ENCODE measurements at places on chromosomes 7 and 10.

DNA sequence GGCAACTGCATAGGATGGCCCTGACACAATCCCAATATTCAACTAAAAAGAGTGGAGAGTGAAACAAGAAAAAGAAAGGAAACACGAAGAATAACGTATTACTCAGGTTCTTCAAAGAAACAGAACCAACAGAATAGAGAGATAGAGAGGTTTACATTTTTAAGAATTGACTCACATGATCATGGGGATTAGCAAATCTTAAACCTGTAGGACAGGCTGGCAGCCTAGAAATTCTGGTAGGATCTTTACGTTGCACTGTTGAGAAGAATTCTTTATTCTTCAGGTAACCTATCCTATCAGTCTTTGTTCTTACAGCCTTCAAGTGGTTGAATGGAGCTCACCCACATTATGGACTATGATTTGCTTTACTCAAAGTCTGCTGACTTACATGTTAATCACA, 103.9 kb downstream of the AASS start:
- DNase-seq: no peak

- DNase-seq: no peak
Measured at GRCh38 chr7:100639995-100640516, 1.3 kb downstream of the TFR2 start.

DNA sequence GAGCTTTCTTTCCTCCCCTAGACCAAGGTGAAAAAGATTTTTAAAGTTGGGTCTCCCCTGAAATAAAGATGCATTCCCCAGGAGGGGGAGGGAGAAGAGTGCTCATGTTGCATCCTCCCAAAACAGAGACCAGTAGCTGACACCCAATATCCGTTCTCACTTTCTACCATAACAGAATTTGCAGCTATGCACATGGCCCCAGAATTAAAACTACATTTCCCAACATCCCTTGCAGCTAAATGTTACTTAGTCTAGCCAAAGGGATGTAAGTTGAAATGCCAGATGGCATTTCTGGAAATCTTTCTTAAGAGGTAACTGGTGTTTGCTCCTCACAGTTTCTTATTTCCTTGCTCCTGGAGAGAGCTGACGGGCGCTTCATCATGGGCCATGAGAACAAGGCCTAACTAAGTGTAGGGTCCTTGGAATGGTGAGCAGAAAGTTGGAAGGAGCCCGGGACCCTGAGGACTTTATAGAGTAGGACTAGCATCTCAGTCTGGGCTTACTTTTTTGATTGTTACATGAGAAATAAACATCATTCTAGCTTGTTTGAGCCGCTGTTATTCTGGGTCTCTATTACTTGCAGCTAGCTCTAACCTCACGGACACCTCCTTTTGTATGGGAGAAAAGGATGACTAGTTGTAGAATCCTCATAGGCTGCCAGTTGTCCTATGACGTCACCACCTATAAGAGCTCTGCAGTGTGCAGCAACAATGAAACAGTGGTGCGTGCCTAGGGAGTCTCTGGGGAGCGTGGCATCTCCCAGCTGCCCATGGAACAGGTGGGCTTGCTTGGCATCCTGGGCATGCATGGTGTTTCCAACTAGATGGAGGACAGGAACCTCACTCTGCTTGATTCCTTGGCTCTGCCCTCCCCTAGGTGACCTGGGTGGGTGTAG, 46.1 kb upstream of the EXOC6 start:
- DNase-seq: no peak

GRCh38 chr7:79334841-79335240, 118.6 kb downstream of the MAGI2 start:
- DNase-seq: no peak

- no peak for DNase-seq
Measured at GRCh38 chr10:28939281-28940157, 262.2 kb downstream of the BAMBI start.

DNA sequence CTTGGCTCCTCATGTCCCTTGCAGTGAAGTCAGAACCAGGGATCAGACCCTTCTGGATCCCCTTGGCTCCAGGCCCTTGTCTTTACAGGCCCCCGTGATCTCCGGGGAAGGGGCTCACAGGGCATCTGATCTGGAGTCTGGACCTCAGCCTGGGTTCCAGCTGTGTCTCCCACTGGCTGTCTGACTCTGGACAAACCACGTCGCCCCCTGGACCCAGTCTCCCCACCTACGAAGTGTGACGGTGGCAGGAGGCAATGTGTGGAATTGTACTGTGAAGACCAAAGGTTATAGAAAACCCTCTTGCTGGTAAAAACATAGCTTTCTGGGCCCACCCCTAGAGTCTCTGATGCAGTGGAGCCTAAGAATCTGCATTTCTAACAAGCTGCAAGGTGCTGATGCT, 15.5 kb upstream of the C10orf71 start:
- DNase-seq: no peak

DNA sequence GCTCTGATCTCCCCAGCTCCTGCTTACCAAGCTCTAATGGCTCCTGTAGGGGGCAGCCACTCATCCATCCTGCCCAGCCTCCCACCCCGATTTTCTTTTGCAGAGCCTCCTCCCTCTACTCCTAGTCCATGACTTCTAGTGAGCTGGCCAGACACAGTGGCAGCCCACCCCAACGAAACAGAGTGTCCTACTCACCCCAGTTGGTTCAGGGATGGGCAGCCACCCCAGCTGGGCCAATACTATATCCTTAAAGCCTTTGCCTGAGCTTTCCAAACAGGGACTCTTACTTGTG, 77.1 kb downstream of the GRID1 start:
- no peak for DNase-seq
